ENCODE measurements at places on chromosomes 1 and 21. TPM values are rescaled to one million over a fixed set of nuclear protein-coding genes. Genes with fewer than 3 reads are reported as not detected.

Gene CCDC27
- total RNA-seq: not detected

Gene KIF21B
- 2.2 TPM for total RNA-seq

Gene DCST1
- total RNA-seq: not detected

Gene COL16A1
- 5.7 TPM for total RNA-seq

Gene TACSTD2
- total RNA-seq: not detected

Gene TSSK3
- not detected for total RNA-seq

Gene PDZK1
- 0.72 TPM for total RNA-seq

Gene TLCD4
- total RNA-seq: 12.1 TPM

Measured in A549 treated with Mapracorat at 1 μM for 4 hours (cell line).